Right hindlimb (tissue), 1 donor: ENCODE measurements at places on chromosomes 11 and 22.
A peak's percentile ranks its signal among the peaks of the same experiment; 100 is the strongest.

DNA sequence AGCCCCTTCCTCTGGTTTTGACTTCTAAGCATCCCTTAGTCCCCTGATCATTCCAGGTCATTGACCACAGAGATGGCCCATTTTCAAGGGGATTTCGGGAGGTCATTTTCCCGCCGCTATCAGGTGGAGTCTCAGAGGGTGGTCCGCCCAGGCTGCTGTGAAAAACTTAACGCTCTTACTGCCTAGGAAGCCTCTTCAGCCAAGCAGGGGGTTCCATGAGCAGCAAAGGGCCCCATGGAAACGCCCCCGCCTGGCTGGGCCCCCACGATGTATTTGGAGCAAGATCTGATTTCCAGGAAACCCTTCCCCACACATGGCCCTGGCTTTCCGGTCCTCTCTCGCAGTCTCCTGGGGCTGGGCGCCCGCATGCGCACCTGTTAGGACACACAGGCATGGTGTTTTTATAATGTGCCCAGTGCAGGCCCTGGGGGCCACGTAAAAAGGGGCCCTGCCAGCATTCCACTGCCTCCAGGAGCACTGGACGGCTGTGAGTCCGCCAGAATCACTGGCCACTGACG lies 32.5 kb downstream of the ANO1 start:
- no peak for DNase-seq

DNA sequence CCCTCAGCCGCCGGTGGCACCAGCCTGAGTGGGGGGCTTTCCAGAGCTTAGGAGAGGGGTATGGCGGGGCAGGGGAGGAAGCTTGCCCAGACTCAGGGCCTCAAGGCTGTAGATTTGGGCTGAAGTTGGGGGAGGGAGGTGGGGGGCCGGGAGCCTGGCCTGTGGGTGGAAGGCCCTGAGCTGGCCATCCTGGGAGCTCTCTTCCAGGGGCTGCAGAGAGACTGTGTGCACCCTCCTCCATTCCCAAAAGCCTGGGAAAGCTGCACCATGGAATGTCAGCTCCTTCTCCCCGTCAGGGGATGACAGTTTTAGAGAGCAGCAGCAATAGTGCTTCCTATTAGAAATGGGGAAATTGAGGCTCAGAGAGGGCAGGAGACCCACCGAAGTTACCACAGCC lies 1.0 kb downstream of the SYT12 start:
- DNase-seq: no peak

DNA sequence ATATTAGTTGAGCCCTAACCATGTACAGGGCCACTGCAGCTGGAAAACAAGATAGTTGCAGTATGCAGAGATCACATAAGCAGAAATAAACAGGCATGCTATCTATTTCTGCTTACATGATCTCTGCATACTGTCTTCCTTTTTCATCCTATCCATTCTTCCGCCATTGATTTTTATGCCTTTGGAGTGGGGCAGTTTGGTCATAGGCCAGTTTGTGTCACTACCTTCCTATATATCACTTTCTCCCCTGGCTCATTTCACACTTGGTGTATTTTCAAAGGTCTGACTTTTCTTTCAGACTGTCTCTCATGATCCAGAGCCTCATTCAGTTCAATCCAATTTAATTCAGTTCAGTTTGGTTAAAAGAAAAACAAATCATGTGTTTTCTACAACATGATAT lies 829.6 kb downstream of the KCNA4 start:
- no peak for DNase-seq

DNA sequence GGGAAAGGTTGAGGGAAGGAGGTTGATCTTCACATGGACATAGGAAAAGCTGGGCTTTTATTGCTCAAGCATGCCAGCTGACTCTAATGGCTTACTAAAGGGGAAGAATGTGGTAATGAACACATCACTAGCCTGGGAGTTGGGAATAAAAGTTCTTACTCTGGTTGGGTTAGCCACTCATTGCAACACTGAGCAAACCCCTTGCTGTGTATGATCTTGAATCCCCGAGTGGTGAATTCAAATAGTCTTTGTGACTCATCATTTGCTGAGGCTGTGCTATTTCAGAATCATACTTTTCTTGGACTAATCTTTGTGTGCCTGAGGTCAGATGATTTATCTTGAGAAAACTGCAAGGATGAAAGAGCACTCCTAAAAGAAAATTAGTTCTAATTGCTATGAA lies 304.1 kb upstream of the ANO5 start:
- no peak for DNase-seq

- no peak for DNase-seq
Measured at GRCh38 chr11:124892750-124893454, 4.8 kb downstream of the ROBO4 start.

- peak; percentile 90 for DNase-seq
Measured at GRCh38 chr11:126359431-126360048, 4.1 kb downstream of the ST3GAL4 start.

DNA sequence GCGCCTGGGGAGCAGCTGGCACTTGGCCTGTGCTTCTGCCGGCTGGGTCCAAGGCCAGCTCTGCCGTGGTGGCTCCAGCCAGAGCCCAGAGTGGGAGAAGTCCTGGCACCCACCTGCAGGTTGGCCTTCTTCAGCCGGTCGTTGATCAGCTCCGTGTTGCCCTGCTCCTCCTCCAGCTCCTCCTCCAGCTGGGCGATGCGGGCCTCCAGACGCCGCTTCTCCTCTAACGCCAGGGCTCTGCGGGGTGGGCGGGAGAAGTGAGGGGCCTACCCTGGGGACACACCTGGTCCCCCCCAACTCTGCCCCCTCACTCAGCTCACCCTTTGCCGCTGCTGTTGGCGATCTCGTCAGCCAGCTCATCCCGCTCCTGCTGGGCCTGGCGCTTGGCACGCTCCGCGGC lies 32.6 kb downstream of the APOL1 start:
- DNase-seq: no peak

GRCh38 chr11:72338741-72339140 lies 94.8 kb upstream of the PHOX2A start:
- DNase-seq: no peak

- DNase-seq: no peak
Measured at GRCh38 chr22:27314276-27314807, 487.2 kb downstream of the MN1 start.

- no peak for DNase-seq
Measured at GRCh38 chr22:28716686-28717085, 24.9 kb downstream of the CHEK2 start.

DNA sequence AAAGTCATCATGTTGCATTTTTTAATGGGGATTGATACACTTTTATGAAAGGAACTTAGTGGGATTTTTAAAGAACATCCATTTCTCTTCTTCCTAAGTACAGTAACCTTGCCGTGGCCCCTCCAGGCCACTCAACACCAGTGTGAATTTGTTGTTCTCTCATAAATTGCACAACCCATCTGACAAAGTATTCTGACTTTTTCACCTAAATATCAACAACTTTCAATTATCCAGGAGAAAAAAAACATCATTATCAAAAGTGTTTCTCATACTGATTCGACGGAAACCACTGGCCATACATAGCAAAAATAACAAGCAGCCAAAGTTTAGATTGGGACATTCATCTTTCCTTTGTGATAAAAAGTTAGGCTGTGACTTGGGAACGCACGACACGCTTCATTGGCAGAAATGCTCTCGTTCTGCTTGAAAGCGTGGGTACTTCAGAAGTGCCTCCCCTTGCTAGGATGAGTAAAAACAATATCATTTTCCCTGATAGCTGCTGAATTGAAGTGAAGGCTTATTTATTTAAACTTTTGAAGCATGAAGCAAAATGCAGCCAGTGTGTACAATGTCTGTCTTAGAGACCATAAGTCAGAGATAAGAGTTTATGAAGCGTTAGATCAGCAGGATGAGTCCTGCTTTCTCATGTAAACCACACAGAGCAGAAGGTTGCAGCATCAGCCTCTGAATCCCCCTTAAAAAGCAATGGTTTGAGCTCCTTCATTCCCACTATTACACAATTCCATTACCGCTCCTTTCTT lies 20.6 kb upstream of the EIF3M start:
- no peak for DNase-seq

GRCh38 chr11:6606471-6607189 lies 3.1 kb downstream of the ILK start:
- peak; percentile 97 for DNase-seq

GRCh38 chr11:116035977-116036376 lies 531.8 kb upstream of the CADM1 start:
- DNase-seq: no peak

GRCh38 chr11:12156301-12157140 lies 46.1 kb downstream of the MICAL2 start:
- peak; percentile 12 for DNase-seq

- DNase-seq: no peak
Measured at GRCh38 chr22:18101536-18101935, 9.1 kb upstream of the TUBA8 start.

GRCh38 chr11:2653930-2654739 lies 45.7 kb downstream of the KCNQ1OT1 start:
- DNase-seq: peak; percentile 86

DNA sequence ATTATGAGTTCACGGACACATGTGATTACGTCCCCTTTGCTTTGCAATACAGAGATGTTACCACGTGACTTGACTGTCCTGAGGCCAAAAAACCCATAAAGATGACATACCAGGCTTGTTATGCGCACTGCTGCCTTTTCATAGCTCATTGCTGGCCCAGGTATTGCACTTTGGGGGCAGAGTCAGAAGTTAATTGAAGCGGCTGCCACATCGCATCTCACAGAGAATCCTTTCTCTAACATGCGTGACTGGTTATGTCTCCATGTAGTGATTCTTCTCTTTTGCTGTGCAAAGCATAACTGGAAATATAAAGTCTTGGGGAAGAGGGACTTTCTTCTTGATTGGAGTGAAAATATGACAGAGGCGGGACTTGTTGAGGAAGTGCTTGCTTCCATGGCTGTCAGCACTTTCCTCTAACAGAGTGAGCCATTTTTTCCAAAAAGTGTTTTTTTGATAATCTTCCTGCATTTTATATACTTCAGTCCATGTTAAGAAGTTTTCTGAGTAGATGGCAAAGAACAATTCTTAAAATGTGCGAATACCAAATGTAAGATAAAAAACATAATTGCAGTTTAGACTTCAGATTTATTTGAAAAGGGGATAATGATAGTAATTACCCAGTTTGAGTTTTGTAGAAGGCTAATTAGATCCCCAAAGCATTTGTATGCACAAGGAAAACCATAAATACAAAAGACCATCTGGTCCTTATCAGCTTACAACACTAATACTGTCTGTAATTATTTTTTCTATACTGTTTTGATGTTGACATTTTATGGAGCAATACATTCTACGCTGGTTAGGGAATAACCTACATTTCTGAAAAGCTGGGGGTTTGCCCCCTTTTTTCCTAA lies 324.6 kb upstream of the MTNR1B start:
- DNase-seq: no peak

- peak; percentile 85 for DNase-seq
Measured at GRCh38 chr11:67629386-67630227, at the start of gene NUDT8. Gene NUDT8, minus strand, starts transcription at chr11:67629937. Its CDS starts 26 bp downstream, at chr11:67629911.

- DNase-seq: no peak
Measured at GRCh38 chr11:44613153-44613552, 47.7 kb downstream of the CD82 start.

DNA sequence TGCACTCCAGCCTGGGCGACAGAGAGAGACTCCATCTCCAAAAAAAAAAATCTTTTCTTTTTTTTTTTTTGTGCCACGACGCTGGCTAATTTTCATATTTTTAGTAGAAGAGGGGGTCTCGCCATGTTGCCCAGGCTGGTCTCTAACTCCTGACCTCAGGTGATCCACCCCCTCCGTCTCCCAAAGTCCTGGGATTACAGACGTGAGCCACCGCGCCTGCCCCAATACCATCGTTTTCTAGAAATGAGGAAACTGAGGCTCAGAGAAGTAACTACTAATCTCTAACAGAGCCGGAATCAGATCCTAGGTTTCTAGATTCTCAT lies 13.5 kb downstream of the SSH3 start:
- no peak for DNase-seq

DNA sequence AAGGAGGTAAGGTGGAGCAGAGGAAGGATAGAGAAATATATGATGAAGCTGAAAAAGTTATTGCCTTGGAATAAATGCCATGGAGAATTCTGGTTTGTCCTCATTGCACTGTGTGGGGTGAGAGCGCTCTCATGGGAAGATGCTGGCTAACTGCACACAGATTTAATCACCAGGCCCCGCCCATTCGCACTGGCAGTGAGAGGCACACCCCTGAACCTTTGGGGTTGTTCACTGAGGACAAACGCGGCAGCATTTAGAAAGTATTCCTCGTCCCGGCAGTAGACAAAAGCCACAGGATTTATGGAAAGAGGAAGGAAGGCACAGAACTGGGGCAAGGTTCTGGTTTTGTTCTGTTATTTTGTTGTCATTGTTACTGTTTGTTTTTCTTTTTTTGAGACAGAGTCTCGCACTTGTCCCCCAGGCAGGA lies 70.2 kb downstream of the MED15 start:
- DNase-seq: no peak

GRCh38 chr11:13691286-13691899 lies 22.9 kb downstream of the FAR1 start:
- no peak for DNase-seq

- peak; percentile 97 for DNase-seq
Measured at GRCh38 chr11:61581030-61581928, at the start of gene SYT7. Gene SYT7, minus strand, starts transcription at chr11:61581076. Its CDS starts 256 bp downstream, at chr11:61580820.

- no peak for DNase-seq
Measured at GRCh38 chr11:37371346-37371970, 773.4 kb upstream of the RAG2 start.

- DNase-seq: no peak
Measured at GRCh38 chr11:124301548-124301947, 12.2 kb downstream of the OR8D1 start.

GRCh38 chr11:46865340-46865739 lies 19.3 kb upstream of the CKAP5 start:
- DNase-seq: no peak

DNA sequence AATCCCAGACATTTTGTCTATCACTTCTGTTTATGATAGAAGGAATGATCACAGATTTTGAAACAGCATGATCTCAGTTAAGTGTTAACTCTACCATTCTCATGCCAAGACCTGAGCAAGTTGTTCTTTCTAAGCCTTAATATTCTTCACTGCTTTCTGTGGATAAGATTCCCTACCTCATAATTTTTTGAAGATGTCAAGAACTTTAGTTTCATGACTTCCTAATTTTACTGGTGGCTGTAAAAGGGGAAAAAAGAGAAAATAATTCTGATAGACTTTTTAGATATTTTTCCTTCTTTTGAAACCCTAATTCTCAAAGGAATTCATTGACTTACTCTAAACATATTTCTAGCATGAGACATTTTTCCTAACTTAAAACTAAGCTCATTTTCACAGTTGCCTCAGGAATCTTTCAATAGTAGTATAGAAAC lies 520.0 kb upstream of the LUZP2 start:
- no peak for DNase-seq

DNA sequence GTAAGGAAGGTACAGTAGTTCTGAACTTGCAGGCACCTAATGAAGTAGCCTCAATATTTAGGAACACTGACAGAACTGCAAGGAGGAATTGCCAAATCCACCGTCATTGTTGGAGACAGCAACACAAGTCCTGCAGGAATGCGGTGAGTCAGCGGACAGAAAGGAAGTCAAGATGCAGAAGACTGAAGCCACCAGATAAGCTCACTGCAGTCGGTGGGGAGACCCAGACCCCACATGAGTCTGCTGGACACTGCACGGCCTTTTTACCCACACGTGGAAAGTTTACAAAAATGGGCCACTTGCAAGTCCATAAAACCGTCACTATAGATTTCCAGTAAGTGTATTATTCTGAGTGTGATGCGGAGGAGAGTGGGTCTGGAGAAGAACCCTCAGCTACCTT lies 1471.6 kb downstream of the TBC1D22A start:
- DNase-seq: no peak
